Stimulated activated CD4-positive, alpha-beta T cell treated with anti-CD3 and anti-CD28 coated beads, Interleukin-4, amount 100 ng/mL, for 24 hours (primary cell): ENCODE measurements at places on chromosomes 2 and 18.

GRCh38 chr2:231613663-231614558 lies 21.2 kb downstream of the TEX44 start:
- peak; percentile 87 for DNase-seq

GRCh38 chr18:59669872-59670657 lies 27.2 kb downstream of the CCBE1 start:
- DNase-seq = no peak

DNA sequence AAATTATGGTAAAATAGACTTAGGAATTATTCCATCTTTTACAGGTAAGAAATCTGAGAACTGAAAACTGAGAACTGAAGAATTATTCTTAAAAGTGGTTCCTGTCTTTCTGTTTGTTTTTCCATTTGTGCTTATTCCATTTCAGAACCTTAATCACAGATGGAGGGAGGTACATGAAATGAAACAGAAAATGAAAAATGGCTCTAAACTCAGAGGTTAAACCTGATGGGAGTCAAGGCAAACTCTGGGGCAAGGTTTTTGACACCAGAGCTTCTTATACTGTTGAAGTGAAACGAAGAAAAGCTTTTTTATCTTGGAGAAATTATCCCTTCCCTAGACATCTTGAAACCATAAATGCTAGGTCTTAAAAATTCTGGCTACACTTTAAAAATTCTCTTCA lies 182.1 kb downstream of the ZNF804A start:
- DNase-seq = no peak

GRCh38 chr18:8911408-8912340 lies 190.8 kb upstream of the NDUFV2 start:
- DNase-seq = no peak

DNA sequence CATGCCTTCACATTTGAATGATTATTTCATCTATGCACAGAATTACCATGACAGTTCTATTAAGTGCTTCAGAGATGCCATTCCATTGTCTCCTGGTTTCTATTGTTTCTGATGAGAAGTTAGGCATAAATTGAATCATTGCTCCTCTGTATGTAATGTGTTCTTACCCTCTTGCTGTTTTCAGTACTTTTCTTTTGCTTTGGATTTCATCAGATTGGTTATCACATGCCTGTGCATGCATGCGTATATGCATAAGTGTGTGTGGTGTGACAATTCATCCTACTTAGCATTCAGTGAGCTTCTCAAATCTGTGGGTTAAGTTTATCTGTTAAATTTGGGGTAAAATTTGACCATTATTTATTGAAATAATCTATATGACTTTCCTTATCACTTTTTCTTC lies 263.3 kb upstream of the RND3 start:
- no peak for DNase-seq

DNA sequence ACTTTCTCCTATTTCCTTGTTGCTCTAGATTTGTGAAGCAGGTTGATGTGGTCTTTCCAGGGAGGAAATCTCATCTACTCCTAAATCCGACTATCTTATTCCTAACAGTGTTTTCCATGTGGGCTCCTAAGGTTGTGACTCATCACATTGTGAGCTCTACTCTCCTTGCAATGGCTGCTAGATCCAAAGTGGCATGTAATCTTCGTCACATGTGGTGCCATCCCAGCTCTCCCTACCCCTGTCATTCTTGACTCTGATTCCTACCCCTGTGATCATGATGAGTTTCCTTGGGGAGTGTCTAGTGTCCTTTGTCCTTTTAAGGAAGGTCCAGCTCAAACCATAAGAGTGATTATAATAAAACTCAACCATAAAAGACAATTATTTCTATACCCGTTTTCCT lies 47.3 kb upstream of the GULP1 start:
- no peak for DNase-seq

GRCh38 chr2:8316356-8316755 lies 365.5 kb upstream of the ID2 start:
- DNase-seq = no peak

DNA sequence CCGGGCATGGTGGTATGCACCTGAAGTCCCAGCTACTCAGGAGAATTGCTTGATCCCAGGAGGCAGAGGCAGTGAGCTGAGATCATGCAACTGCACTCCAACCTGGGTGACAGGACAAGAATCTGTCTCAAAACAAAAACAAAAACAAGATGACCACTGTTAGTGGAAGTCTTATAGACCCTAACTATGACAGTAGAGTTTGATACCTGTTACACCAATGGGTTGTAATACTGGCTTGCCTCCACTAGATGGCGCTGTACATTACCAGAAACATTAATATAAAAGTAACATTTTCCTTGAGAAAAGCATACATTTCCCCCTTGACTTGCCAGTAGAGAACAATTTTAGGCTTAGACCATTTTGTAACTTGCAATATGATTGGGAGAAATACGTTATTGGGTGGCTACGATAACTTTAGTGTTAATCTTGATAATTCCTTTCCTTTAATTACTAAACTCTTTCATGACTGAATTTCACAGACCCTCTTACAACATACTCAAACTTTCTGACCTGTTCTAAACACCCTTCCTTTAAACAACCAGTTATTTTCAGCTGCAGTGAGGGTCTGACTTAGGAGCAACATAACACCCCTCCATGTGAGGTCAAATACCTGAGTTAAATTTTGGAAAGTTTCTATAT lies 19.5 kb downstream of the SLC25A52 start:
- DNase-seq = peak; percentile 59

DNA sequence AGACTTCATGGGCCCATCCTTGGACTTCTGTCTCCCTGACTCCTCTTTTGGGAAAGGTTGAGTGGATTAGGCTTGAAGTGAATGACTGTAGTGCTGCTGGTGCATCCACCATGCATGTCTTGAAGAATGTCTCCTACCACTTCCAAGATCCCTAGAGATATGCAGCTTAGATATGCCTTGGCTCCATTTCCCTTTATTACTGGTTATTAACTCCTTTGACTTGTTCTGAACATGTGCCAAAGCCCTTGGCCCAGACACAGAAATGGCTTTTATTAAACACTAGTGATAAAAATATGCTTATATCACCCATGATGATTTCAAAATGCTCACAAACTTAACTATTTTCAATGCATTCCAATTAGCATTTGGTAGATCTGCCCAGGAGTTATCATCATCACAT lies 90.0 kb upstream of the SLC14A2 start:
- no peak for DNase-seq

DNA sequence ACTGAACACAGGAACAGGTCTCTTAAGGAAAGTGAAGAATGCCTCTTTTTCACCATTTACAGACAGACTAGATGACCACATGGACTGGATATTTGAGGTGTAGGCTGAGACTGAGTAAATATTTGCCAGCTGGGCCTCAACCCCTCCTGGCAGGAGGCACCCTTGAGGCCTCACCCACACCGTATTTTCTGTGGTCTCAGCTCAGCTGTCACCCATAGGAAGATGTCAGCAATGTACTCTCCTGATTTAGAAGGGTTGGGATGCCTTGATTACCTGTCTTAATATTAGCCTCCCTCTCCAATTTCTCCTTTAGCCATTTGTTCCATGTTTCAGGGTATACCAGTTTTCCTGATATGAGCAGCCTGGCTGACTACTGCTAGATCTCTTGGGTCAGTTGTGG lies 20.3 kb downstream of the ADCYAP1 start:
- DNase-seq = no peak

GRCh38 chr2:64213532-64214275 lies 69.5 kb upstream of the PELI1 start:
- peak; percentile 28 for DNase-seq

- no peak for DNase-seq
Measured at GRCh38 chr18:11877497-11878135, 26.4 kb downstream of the CHMP1B start.

DNA sequence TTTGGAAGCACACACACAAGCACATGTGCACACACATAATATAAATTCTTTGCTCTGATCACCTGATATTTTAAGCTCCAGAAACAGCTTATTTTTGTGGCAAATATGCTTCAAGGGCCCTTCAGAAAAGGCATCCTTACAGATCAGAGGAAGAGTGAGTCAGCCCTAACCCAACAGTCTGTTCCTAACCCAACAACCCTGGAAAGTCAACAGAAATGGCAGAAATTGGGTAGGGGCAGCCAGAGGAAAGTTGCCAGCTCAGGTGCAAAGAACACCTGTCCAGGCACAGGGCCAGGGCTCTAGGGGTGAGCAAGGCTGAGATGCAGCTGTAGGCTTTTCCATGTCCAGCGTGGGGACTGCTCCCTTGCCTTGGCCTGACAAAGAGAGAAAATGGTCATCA lies 6.4 kb upstream of the NCKAP5 start:
- DNase-seq = no peak

GRCh38 chr2:101083613-101084012 lies 67.6 kb downstream of the TBC1D8 start:
- no peak for DNase-seq

DNA sequence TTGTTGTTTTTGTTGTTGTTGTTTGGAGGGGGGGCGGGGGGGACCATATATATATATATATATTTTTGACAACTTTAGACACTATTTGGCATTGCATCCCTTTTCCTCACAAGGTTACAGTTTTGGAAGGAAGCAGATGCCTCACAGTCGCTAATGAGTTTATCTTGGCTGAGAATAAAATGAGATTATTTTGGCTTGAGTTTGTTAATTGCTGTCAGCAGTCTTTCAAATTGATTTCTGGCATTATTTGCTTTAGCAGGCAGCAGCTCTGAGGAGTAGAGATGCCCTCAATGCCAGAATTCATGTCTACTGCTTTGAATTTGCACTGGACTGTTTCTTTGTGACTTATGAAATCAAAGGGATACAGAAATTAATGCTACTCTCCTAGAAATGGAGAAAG lies 595.2 kb upstream of the HNMT start:
- DNase-seq = no peak

DNA sequence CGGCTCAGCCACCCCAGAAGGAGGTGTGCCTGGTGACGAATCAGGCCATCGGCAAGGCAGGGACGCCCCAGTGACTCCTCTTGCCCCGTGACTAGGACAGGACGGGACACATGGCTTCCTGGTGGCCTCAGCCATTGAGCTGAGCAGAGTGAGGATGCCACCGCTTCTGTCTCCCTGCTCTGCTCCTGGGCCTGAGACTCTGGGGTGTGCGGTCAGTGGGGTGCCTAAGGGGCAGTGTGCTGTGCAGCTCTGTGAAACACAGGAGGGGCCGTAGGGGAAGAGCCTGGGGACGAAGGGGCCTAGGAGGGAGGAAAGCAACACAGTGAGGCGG lies 24.3 kb downstream of the IGFBP5 start:
- no peak for DNase-seq

- no peak for DNase-seq
Measured at GRCh38 chr2:160522951-160523710, 29.5 kb upstream of the RBMS1 start.

- no peak for DNase-seq
Measured at GRCh38 chr2:203404996-203405395, 76.8 kb downstream of the ABI2 start.

GRCh38 chr2:211451642-211452041 lies 895.2 kb downstream of the CPS1 start:
- no peak for DNase-seq

- DNase-seq = no peak
Measured at GRCh38 chr2:152410165-152410597, 75.2 kb downstream of the FMNL2 start.

DNA sequence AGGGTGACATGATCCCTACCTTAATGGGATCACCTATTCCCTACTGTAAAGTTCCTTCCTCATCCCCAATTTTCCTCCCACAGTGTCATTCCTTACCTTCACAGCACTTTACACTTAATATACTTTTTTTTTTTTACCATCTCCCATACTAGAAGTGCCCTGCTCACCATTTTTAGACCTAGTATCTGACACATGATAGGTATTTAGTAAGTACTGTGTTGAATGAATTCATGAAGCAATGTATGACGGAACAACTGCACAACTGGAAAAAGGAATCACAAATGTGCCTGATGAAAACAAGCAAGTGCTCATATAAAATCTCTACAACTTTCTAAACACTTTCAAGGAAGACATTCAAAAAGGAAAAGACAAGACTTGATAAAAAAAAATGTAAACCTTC lies 77.0 kb upstream of the ST8SIA5 start:
- no peak for DNase-seq

GRCh38 chr2:191299010-191299409 lies 53.8 kb downstream of the MYO1B start:
- no peak for DNase-seq

DNA sequence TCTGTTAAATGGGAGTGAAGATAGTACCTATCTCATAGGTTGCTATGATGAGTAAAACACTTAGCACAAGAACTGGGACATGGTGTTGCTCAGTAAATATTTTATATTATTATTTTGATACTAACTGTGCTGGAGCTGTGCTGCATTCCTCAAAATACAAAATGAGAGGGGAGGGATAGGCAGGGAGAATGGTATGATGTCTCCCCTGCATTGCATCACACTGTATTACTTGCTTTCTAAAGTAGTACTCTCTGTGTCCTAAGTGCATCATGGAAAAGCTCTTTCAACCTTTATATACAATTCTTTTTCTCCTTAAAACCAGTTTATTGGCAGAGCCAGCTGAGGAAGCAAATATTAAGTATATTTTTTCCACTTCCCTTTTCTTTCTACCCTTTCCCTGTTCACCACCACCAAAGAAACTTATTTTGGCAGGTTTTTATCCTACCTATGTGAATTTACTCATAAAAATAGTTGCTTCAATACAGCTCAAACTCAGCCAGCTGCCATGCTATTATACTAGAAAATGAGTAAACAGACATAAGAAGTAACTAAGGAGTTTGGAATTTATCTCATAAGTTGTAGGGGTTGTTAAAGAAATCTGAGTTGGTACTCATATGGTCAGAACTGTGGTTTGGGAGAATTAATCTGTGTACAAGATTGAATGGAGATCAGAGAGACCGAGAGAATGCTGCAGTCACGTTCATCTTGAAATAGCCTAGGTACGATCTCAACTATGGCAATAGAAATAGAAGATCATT lies 60.3 kb downstream of the EHBP1 start:
- DNase-seq = no peak

DNA sequence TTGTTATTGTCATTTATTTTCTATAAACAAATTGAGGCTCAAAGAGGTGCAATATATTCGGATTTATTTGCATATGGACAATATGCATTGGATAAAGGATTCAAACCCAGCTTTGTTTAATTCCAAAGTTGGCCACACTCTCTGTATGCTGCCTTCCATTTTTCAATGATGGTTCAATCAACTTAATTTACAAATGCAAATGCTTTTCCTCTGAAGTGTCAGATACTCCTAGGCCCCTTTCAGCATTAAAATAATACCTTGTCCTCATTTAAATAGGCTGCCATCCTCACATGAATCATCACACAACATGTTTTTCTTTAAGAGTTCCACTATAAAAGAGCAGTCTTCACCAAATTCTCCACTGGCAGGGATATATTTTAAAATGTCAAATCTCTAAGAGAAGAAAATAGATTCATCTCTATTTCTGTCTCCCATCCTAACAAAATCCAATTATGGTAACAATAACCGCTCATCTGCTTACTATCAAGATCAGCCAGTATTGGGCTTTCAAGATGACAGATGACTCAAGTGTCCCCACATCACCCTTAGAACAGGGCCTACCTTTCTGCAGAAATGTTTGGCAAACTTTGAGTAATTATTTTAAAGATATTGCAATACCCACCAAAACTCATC lies 114.8 kb downstream of the SCG2 start:
- DNase-seq = no peak
